HuH-7 (cell line): ENCODE measurements at places on chromosomes 5 and 9.

DNA sequence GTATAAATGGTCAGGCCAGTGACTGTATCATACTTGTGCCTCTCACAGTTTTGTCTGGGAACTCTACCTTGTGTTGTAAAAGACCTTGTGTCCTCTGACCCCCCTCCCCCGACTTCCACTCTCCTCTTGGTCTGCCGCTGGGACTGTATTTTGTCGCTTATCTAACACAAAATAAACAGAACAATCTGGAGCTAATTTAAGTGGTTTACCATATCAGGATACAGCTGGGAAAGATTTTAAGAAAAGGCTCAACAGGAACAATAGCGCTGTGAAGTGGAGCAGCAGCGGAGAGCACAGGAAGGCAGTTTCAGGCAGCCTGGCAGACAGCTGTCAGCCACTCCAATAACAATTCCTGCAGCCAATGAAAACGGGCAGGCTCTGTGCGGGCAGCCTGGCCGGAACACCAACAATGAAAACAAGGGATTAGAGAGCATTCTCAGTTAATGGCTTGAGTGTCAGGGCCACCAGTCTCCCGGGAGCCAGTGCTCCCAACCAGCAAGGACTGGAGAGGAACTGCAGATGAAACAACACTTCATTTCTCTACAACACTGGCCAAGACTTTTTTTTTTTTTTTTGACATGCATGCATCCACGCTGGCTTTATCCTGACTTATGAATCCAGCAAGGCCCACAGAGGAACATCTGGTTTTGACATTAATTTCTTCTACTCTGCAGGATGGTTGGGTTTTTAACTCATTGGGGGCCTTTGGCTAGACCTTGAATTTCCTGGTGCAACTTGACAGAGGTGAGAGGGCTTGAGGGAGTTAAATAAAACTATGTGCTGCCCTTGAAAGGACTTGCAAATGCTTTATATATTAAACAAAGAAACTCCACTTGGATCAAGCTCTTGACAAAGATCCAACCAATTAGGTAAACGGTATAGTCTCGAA lies 76.7 kb downstream of the ARSB start:
- peak; percentile 52 for DNase-seq

DNA sequence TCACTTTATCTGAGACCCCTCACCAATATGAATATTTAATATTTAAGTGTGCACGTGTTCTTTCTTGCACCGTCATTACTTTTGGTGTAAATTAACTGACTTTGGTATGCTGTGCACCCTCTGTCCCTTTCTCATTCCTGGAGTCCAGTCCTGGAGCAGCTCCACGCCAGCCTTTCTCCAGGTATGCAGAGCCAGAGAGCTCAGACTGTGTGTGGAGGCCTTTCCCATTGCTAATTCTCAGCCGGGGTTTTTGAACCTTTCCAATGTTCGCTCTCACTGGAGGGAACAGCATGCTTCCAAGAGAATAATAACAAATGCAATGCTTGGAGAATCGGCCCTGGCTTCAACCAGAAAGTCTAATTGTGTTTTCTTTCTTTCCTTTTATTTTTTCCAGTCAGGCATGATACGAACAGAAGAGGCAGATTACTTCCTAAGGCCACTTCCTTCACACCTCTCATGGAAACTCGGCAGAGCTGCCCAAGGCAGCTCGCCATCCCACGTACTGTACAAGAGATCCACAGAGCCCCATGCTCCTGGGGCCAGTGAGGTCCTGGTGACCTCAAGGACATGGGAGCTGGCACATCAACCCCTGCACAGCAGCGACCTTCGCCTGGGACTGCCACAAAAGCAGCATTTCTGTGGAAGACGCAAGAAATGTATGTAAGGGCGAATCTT lies 41.7 kb downstream of the ADAMTS16 start:
- no peak for DNase-seq

DNA sequence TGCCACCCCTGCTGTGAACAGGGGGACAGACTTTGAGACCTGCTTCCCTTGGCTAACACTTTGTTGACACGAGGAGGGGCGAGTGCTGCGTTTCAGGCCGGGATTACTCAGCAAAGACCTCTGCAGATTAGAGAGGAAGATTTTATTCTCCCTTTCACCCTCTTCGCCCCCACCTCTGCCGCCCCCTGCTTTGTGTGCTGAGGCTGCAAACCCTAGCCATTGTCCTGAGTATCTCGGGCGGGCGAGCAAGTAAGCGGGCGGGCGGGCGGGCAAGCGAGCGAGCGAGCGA lies 6.0 kb downstream of the ISL1 start:
- no peak for DNase-seq

GRCh38 chr9:13588151-13589033 lies 308.9 kb upstream of the MPDZ start:
- DNase-seq: no peak

- no peak for DNase-seq
Measured at GRCh38 chr5:134059758-134060495, 54.6 kb upstream of the TCF7 start.

DNA sequence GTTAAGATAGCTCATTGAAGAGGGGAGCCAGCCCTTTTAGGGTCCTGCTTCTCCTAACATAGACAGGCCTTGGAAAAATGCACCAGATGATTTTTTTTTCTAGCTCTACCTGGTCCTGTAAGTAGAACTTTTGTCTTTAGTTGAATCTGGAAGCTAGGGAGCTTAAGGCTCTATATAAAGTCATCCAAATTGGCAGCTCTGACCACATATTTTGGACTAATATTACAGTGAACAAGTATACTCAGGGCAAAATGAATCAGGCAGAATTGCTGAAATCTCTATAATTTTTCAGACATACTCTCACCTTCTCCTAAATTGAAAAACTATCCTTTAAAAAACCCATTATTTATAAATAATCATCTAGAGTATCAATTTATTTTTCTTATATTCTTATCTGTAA lies 375.6 kb downstream of the OSTF1 start:
- no peak for DNase-seq

DNA sequence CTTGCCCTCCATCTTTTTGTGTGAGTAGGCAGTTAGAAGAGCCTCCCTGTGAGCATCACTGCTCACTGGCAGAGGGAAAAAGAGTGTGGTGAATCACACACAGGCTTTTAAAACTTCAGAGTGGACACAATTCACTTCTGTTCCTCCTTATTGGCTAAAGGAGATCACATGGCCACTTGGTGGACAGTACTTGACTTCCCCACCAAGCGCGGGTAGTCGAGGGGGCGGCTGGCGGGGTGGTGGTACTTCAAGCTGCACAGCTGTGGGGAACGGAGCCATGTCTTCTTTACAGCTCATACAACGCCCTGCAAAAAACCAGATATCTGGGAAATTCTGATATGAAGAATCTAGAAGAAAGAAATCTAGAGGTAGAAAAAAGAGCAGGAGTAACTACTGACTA lies 95.4 kb downstream of the PAM start:
- DNase-seq: no peak

DNA sequence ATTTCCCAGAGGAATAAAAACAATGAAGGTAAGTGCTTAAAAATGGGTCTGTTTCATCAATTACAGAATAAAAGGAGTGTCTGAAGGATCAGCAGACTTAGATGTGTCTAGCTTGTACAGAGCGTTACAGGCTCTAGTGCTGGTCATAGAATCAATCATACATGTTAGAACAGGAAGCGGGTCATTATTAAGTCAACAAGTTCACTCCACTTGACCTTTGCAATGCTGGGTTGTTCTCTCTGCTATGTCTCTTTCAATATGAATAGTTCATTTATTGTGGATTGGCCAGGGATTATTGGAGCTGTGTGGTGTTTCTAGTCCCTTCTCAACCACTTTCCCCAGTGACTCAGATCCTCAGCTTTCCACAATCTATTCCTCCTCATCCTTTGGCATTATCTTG lies 20.7 kb upstream of the EGFLAM start:
- no peak for DNase-seq
